ENCODE measurements at places on chromosomes 2 and 18.

GRCh38 chr18:77970814-77971213 lies 721.2 kb downstream of the GALR1 start:
- DNase-seq = no peak

DNA sequence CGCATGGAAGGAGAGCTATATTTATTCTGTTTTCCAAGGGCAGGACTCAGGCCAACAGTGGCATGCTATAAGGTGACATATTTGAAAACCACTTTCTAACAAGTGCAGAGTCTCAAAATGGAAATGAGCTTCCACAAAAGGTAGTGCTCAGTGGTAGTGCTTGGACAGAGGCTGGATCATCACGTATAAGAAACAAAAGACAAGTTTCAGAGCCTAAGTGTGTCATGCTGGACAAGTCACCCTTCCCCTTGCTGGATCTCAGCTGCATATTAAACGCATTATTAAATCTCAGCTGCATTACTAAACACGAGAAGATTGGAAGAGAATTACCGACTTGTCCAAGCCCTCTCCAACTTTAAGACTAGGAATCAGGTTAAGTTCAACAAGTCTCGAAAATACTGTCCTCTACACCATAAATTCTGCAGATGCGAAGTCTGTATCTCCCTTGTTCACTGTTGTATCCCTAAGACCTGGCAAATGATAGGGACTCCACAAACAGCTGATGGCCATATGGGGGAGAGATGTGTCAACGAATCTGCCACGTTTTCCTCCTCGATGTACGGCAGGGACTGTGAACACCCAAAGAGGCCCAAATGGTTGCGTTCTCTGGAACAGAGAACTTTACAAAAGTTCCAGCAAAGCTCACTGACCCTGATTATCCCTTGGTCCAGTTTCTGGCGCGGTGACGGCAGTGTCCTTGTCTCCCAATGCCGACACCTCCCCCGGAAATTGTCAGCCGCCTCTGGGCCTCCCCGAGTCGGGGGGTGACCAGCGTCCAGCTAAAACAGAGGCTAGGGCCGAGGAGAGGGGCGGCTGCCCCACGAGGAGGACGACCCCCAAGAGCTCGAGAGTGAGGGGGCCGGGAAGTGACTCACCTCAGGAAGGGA lies 611 bp downstream of the NOL10 start:
- DNase-seq = no peak

GRCh38 chr2:61338447-61338846 lies 132.4 kb downstream of the USP34 start:
- DNase-seq = no peak

GRCh38 chr2:151161821-151162551 lies 99.7 kb downstream of the RBM43 start:
- DNase-seq = no peak

Measured in BJ (cell line).